ENCODE measurements at places on chromosomes 1 and 21. TPM values are rescaled to one million over a fixed set of nuclear protein-coding genes. Genes with fewer than 3 reads are reported as not detected.

The SH2D1B gene
- total RNA-seq: 0.21 TPM

The OR2L2 gene
- 0.30 TPM for total RNA-seq

The ADGRB2 gene
- 3.7 TPM for total RNA-seq

The SLC44A5 gene
- not detected for total RNA-seq

The GIPC2 gene
- 6.0 TPM for total RNA-seq

The PYGO2 gene
- 10.0 TPM for total RNA-seq

DNA sequence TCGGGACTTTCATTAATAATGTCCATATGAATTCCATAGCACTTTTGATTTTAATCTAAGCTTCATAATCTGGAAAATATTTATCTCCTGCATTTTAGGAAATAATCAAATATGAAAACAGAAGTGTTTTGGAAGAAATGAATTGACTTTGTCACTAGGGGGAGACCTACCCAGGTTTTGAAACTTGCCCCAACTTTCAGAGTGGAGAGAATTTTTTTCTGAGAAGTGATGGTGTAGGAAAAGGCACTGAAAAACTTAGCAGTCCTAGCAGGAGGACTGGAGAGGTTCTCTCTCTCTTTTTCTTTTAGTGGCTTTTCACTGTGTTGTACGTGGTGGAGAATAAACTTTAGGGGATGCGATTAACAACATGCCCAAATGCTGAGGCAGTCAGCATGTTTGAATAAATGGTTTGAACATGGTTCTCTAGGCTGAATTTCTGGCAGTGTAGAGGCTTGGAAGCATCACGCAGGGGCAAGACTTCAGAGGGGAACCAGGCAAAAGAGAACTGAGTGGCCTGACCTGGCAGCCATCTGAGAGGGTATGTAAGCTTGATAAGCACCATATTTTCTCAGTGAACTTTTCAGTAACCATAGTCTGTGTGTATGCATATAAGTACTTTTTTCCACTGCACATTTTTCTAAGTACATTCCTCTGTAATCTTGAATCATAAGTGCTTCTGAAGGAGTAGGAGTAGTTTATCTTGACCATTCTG is 68.3 kb upstream of the NEK7 start:
- DNase-seq: no peak

DNA sequence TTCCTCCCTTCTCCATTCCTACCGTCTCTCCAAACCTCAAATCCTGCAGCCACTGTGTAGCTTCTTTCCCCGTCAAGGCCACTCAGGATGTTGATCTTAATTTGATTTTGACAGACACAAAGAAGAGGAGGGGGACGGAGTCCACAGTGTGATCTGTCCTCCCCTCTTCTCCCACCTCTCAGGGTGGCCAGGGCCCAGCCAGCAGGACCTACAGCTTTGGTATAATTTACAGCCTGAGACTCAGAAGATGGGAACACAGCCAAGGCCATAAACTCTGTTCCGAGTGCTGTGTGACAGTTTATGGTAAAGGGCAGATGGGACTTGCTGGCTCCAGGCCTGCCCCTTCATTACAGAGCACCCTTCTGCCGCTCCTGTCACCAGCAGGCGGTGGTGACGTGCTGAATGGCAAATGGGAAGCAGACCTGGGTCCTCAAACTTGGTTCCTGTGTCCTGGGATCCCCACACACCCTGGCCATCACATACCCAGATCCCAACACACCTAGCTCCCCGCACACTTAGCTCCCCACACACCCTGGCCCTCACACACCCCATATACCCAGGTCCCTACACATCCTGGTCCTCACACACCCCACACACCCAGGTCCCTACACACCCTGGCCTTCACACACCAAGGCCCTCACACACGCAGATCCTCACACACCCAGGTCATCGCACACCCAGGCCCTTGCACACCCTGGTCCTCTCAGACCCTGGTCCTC is 71.6 kb downstream of the CD2 start:
- DNase-seq: no peak

DNA sequence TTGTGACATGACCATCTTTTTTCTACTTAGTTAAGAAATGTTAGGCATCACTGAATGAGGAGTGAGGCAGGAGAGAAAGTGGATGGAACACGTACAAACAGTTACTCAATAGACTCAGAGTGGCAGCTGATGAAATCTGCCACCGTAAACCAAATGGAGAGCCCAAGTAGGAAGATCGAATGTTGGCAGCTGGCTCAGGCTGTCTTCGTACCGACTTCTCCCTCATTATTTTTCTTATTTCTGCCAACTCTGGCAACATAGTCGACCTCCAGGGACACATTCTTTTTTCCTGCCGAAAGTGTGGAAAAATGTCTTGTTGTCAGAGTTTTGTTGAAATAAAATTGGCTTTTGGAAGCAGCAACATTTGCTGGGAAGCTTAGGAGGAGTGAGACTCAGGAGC is 143.3 kb downstream of the GREM2 start:
- no peak for DNase-seq

DNA sequence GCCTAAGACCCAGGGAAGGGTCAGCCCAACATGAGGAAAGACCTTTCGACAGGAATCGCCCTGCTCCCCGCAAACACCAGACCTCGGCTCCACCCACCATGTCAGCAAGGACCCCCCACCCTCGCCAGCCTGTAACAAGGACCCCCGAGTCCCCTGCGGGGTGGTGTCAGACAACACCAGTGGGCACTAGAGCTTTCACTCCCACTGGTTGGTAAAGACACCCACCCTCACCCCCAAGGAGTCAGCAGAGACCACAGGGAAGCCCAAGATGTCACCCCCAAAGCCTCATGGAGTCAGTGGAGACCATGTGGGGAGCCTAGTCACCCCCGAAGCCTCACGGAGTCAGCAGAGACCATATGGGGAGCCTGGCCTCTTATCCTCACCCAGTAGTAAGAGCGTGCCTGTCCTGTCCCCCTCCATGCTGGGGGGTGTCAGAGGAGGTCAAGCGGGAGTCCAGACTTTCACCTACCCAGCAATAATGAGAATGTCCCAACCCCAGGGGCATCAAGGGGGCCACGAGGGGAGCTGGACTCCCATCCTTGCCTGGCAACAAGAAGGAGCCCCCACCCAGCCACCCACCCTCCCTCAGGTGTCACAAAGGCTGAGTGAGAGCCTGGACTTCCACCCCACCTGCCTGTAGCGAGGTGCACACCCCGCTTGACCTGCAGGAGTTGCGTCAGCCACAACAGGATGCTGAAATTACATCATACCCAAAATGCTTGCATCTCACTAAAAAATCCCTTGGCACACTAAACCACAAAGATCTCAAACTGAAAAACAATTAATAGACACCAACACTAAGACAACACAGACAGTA is 24.8 kb downstream of the SLC19A1 start:
- DNase-seq: no peak

DNA sequence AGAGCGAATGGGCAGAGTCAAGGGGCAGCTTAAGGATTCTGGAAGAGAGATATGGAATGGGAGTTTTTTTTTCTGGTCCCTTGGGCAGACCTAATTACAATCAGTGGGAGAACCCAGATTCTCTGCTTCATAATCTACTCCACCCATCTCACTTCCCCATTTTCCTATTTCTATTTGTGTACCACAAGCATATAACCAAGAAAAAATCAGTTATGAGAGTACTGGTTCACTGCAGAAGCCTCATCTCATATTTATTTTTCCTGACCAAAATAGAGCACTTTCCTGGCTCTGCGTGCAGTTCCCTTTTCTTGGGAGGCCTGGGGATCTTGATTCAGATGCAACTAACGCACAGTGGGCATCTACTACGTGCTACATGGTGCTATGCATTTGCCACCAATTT is 82.2 kb upstream of the SLFNL1 start:
- DNase-seq: no peak

- no peak for DNase-seq
Measured at GRCh38 chr21:15543473-15543872, 186.3 kb upstream of the USP25 start.

DNA sequence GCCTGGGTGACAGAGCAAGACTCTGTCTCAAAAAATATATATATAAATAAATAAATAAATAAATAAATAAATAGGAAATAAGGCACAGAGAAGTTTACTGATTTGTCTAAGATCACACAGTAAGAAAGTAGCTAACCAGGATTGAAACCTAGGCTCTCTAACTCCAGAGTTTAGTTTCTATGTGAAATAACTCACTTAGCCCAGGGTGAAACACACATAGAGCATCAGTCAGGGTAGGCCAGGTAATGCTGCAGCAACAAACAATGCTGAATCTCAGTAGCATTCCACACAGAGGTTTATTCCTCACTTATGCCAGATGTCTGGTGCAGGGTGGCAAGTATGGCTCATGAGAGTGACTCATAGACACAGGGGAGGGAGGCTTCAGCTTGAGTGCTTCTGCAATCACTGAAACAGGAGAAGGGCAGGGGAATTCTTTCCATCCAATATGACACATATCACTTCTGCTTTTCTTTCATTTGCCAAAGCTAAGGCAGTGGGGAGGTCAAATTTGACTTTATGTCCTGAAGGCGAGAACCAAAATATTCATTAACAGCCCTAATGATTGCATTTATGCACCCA is 37.1 kb upstream of the KANK4 start:
- DNase-seq: no peak

DNA sequence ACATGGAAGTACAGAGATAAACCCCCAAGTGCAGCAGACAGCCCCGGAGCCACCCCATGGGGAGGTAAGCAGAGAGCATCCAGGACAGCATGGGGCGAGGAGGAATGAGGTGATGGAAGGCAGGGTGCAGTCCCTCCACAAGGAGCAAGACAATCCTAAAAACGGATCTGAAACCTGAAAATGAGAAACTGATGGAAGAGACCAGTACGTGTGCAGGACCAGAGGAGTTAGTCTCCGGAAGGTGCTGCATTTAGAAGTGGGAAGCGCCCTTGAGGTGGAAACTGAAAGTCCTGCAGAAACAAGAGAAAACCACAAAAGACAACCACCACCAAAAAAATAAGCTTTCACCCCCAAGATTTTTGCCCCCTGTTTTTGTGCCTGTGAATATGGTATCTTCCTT is 17.4 kb upstream of the DDOST start:
- no peak for DNase-seq

- no peak for DNase-seq
Measured at GRCh38 chr21:45006536-45007095, 66.8 kb downstream of the SLX9 start.

GRCh38 chr1:171345536-171345935 is 31.6 kb downstream of the FMO4 start:
- no peak for DNase-seq

- no peak for DNase-seq
Measured at GRCh38 chr1:162885265-162885664, 24.3 kb upstream of the CCDC190 start.

GRCh38 chr1:52296345-52296744 is 69.7 kb downstream of the CC2D1B start:
- no peak for DNase-seq

DNA sequence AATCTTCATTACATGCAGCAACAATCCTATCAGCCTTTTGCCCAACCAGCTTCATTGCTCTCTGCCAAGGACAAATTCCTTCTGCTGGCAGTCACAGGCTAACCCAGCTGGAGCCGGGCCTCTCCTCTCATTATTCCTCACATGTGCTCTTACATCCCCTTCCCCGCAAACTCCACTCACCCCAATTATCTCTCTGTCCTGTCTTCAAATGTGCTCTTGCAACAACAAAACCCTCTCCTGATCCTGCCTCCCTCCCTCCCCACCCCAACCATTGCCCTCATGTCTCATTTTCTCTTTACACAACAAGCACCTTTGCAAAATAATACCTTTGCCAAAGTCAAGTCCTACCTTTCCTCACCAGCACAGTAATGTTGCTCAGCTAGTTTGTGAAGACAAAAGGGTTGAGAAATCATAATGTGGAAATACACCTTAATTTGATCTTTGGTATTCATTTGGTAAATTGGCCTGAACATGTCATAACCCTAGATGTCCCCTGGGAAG is 36.0 kb upstream of the DHCR24 start:
- no peak for DNase-seq

- no peak for DNase-seq
Measured at GRCh38 chr1:182347019-182347418, 44.6 kb downstream of the GLUL start.

GRCh38 chr1:226248091-226248490 is 24.6 kb downstream of the MIXL1 start:
- no peak for DNase-seq

- DNase-seq: no peak
Measured at GRCh38 chr1:168148916-168149315, 12.2 kb upstream of the GPR161 start.

GRCh38 chr1:64986903-64987871 is 20.8 kb upstream of the JAK1 start:
- DNase-seq: no peak

- DNase-seq: no peak
Measured at GRCh38 chr1:76585980-76586674, 281.2 kb upstream of the ST6GALNAC5 start.
